ENCODE measurements at places on chromosomes 1 and 21.
A peak's percentile ranks its signal among the peaks of the same experiment; 100 is the strongest.

GRCh38 chr1:223243441-223244050 is 100.5 kb upstream of the TLR5 start:
- no peak for DNase-seq

- no peak for DNase-seq
Observed at GRCh38 chr1:31667065-31667785, 22.5 kb upstream of the PEF1 start.

GRCh38 chr1:32797456-32797855 is 19.7 kb downstream of the YARS1 start:
- no peak for DNase-seq

DNA sequence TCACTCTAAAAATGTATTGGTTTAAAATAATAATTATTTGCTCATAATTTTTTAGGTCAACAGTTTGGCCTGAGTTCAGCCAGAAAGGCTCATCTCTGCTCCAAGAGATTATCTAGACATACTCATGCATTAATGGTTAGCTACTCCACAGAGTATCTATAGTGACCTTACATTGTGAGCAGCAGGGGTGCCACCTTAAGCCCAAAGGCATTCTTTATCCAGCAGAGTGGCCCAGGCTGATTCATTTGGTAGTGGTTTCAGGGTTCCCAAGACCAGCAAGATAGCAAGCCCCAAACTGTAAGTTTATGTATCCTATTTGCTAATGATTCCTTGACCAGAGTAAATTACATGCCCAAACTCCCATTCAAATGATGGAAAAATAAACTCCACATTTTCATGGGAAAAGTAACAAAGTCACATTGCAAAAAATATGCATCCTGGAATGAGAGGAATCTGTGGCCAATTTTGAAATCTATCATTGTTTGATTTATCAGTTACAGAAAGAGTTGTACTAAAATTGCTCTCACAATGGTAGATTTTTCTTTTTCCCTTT is 182.6 kb upstream of the KCNK2 start:
- peak; percentile 28 for DNase-seq

GRCh38 chr1:230174041-230174440 is 107.0 kb downstream of the GALNT2 start:
- no peak for DNase-seq

GRCh38 chr21:40803101-40803500 is 43.9 kb downstream of the DSCAM start:
- DNase-seq: no peak

DNA sequence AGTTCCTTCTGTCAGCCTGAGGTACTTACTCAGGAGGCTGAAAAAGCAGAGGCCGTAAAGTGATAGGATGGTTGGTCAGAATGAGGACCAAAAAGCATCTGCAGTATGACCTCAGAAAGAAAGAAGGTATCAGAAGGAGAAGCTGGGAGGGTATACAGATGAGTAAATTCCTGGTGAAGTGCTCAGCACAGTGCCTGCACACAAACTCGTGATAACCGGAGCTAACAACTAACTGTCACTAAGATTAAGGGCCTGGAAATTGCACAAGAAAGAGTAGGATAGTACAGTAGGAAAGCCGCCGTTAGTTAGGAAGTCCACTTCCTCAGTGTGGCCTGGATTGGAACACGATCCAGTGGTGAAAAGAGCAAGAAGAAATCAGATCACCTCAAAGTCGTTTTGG is 62.6 kb downstream of the VPS26C start:
- peak; percentile 39 for DNase-seq

DNA sequence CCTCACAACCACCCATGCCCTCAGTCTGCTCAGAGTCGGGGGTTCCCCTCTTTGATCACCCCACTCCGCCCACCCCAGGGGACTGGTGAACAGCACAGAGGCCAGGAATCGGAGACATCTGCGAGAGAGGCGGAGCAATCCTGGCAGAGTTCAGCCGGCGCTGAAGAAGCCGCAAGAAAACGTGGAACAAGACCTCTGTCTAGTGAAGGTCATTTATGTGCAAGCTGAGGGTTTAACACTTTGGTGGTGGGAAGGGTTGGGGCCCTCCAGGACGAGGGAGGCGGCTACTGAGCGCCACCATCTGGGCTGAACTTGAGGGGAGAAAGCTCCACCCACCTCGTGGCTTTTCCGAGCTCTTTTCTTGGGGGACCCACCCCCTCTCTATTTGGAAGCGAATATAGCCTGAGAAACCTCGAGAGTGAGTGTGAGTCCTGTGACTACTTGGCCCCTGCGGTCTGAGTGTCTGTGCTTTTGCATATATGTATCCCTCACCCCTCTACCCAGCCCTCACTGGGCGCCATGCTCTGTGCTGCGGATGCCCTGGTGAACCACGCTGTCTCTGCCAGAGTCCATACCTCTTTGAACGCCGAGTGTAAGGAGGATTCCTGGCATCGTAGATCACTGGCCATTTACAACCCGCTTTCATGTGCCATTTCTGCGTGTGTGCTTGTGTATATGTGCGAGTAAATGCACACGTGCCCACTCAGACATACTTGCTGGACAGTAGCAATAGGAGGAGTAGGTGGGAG is 1.2 kb upstream of the EPHA10 start:
- DNase-seq: no peak

DNA sequence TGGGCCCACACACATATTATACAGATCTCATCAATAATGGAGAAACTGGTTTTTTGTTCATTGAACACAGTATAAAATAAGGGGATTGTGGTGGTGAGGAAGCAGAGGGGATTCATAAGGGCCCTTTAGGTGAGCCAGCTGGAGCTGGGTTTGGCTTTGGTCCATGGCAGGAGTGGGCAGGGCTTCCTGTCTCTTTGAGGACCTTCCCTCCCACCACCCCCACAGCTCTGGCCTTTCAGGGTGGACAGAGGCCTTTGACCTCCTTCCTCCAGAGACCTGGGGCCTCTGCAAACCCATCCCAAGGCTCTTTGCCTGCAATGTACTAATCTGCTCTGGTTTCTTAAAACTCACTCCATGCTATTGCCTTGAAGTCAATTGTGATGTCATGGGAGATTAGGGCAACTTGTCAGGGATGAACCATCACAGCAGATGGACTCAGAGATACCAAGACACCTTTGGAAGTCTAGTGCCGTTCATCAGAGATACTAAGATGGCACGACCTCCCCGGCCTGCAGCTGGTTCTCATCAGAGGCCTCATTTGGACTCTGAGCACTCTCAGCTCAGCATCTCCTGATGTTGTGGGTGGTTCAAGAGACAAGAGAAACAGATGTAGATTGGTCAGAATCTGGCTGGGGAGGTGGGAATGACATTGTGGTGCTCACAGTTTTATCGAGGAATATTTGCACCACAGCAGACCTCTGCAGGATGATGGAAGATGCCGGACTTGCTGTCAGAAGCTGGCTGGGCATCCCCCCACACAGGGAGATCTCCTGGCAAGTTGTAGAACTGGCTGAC is 37.9 kb downstream of the LHX4 start:
- no peak for DNase-seq

GRCh38 chr1:222373831-222374602 is 173.9 kb downstream of the HHIPL2 start:
- DNase-seq: peak; percentile 19

DNA sequence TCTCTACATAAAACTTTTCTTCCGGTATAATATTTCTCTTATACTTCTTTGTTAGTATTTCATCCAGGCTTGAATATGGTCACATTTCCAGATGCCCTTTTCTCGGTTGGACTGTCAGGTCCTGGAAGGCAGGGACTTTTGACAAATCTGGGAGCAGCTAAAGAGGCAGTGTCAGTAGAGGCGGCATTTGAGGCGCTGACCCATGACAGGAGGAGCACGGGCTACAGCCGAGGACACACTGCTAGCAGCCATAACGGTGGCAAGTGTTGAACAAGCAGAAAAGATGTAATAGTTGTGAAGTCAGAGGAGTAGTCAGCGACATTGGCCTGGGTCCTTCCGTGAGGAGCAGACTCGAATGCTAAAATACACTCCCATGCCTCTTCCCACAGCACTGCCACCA is 14.5 kb upstream of the NRIP1 start:
- no peak for DNase-seq

DNA sequence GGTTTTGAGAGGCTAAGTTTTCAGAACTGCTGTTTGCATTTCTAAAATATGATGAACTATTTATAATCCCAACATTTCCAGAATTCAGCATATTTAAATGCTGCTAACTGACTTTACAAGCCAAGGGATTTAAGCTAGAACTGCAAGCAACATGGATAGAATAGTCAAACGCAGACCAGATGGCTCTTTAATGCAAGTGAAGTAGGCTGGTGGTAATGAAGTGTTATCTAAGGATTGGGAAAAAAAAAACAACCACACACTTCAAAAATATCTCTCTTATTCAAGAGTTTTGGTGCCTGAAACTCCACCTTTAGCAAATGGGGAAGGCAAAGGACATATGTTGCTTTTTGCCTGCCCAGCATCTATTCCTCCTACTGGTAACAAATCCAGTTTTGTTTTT is 20.9 kb upstream of the SSX2IP start:
- no peak for DNase-seq

DNA sequence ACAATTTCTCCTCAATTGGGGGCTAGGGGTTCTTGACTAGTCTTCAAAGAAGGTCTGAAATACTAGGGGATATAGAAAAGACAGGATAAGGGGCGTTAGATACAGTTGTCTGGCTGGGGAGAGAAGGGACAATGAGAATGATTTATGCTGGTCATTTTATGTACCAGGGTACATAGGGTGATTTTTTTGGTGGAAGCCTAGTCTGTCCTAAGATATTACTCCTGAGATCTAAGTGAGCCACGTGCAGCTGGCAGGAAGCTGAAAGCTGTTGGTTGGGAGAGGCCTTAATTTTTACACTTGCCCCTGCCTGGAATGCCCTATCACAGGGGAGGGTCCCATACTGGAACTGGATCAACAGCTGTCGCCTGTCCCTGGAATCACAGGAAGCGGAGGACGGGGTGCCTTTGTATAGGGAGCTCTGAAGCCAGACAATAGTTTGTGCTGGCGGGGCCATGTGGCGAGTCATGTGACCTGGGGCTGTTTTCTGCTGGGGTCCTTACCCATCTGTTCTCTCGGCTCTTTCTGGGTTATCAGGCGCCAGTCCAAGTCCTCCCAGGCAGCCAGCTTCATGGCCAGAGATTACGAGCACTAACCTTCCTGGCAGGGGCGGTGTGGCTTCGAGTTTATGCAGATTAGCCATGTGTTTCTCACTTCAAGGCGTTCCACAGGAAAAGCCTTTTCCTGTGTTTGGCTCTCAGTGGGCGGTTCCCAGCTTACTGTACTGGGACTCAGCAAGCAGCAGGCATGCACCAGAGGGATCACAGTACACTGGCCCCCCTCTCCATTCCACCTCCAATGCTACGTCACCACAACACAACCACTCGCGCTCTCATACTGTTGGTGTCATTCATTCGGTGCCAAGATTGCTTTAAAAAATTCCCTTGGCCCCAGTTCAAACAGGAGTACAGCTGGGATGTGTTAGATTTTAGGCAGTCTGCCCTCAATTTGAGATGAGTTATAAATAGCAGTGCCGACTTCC is 27.5 kb downstream of the ARID1A start:
- peak; percentile 85 for DNase-seq

GRCh38 chr1:33255347-33256220 is 708 bp upstream of the ZNF362 start:
- peak; percentile 4 for DNase-seq

GRCh38 chr1:116827607-116828105 is 73.4 kb downstream of the CD2 start:
- no peak for DNase-seq

DNA sequence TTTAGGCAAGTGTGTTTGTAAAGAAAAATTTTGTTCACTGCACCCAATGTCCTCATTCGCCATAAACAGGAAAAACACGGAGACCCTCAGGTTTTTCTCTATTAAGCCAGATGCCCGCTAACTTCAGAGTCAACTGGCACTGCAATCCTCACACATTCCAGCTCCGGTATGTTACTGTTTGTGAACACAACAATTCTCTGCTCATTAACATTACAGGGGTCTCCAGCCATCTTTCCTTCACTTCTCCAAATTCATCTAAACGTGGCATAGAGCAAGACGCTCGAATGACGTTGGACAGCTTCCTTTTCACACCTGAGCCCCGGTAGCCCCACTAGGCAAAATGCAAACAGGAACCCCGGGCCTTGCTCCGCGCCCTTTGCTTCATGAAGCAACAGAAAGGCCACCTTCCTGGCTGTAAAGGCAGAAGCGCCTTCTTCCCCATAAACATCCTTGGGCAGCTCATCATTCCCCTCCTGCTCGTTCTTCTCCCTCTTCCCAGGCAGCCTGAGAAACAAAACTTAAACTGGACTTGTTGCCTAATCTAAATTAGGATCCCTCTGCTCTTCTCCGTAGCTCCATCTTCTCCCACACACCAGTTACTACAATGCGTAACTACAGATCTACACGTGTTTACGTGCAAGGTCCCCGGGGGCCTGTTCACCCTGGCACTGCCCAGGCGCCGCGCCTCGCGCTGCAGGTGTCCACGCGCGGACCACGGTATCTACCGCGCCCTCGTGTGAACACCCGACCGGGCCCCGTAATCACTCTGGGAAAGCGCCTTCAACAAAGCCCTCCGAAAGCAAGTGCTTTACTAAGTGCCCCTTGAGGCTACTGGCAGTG is 1.2 kb downstream of the LBR start:
- no peak for DNase-seq

DNA sequence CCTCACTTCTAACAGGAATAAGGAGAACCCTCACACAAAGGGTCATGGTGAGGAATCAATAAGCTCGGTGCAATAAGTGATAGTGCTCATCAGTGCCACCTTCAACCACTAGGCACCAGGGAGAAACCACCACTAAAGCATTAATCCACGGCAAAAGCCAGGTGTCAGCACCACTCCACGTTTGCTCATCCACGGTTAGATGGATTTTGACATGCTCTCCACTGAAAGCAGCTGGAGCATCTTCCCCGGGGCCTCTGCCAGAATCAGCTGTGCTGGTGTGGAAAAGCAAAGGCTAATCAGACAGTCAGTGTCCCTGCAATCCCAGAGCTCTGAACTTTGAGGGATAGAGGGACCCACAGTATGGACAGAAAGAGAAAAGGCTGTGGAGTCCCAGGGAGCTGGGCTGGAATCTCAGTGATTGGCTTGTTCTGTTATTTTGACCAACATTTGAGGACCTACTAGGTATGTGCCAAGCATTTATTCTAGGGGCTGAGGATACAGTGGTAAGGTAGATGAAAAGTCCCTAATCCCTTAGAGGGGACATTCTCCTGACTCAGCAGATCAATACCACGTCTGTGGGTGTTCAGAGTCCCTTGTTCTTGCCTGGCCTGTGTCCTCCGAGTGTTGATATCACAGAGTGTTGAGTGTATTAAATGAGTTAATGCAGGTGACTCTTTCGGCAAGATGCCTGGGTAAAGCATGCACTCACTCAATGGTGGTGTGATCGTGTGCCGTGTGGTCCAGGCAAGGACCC is 41.3 kb downstream of the FHAD1 start:
- no peak for DNase-seq

DNA sequence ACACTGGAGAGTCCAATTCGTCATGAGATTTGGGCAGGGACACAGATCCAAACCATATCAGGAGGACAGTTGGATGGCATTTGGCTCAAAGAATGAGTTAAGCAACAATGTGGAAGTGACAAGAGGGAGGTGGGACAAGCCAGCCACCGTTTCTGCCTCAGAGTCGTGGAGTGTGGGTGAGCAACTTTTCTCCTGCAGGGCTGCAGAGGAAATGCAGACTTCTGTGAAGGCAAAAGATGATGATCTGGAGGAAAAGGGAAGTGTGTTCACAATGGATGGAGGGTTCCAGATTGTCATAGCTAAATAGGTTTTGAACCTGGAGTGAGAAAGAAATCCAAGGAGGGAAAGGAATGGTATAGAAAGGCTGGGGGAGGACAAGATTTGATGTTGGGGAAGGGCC is 16.4 kb upstream of the KANK4 start:
- no peak for DNase-seq

GRCh38 chr1:2894381-2895041 is 93.0 kb upstream of the TTC34 start:
- no peak for DNase-seq

- DNase-seq: no peak
Observed at GRCh38 chr1:166113031-166113430, 53.8 kb downstream of the FAM78B start.

All from A172 (cell line).